Stimulated activated CD4-positive, alpha-beta T cell treated with anti-CD3 and anti-CD28 coated beads, Interleukin-2, amount 100 ng/mL, for 24 hours (primary cell): ENCODE measurements at places on chromosomes 3 and 15.

DNA sequence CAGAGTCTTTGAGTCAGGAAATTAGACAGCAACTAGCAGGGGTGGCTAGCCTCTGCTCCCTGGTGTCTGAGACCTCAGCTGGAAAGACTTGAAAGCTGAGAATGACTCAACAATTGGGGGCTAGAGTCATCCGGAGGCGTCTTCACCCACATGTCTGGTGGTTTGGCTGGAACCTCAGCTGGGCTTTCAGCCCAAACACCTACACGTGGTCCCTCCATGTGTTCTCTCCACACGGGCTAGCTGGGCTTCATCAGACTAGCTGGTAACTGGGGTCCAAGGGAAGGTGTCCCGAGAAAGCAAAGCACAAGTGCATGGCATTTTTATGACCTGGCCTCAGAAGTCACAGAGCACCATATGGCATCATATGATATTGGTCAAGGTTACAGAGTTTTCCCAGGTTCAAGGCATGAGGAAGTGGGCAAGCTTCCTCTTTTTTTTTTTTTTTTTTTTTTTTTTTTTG is 19.9 kb upstream of the ABHD2 start:
- DNase-seq, result peak; percentile 63

- DNase-seq, result no peak
These were observed 64.4 kb downstream of the UACA start for GRCh38 chr15:70698836-70699390.

DNA sequence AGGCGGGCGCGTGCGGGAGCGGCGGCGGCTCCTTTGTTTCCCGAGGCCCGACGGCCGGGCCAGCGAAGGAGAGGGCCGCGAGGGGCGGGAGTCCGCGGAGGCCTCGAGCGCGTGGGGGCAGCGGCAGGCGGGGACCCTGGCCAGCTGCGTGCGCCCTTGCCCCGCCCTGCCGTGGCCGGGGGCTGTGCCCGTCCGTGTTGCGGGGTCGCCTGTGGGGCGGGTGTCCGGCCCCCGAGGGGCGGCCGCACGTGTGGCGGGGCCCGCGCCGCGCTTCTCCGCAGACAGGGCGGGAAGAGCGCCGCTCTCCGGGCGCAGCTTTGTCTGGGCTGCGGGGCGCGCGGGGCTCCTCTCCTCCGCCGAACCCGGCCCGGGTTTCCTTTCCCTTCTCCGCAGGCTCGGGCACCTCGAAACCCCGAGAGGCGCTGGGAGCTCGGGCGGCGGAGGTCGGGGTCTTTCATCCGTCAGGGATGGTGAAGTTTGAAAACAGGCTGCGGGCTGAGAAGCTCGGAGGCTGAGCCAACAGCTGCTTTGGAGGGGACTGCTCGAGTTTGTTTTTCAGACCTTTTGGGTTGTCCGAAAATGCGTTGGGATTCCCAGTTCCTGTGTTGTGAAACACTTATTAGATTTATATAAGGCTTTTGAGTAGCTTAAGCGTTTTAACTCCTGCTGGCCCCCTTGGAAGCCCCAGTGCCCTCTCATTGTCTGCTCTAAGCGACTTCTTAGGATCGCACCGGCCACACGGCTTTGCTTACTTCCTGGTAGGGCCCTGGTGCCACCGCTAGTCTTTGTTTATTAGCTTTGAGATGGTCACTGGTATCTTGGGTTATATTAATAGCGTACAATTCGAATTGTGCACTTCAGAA is 817 bp downstream of the USP3 start:
- peak; percentile 54 for DNase-seq

DNA sequence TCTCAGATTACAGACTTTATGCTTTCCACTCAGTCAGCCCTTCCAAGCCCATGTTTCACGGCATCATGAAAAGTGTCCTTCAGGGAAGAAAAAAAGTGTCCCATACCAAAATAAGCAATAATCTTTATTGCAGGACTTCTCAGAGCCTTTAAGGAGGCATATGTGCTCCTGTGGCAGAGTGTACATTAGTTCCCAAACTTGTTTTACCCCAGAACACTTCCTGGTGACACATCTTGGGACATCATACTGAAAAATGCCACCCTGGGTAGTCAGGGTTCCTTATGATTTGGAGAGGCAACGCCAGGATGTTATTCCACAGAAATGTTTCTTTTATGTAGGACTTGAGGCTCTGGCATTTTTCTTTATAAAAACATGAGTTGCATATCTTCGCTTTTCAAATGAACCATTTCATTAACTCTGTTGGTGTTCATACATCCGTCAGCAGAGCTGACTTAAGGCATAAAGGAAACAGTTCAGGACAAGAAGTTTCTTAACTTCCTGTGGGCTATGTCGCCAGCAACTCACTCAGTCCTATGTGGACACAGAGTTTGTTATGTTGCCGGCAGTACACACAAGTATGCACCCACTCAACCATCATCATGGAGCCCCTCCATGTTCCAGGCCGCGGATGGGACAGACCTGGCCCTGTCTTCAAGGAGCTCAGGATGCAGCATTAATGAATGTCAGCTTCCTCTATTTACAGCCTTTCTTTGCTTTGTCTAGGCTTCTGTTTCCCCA is 63.8 kb downstream of the CASR start:
- no peak for DNase-seq

DNA sequence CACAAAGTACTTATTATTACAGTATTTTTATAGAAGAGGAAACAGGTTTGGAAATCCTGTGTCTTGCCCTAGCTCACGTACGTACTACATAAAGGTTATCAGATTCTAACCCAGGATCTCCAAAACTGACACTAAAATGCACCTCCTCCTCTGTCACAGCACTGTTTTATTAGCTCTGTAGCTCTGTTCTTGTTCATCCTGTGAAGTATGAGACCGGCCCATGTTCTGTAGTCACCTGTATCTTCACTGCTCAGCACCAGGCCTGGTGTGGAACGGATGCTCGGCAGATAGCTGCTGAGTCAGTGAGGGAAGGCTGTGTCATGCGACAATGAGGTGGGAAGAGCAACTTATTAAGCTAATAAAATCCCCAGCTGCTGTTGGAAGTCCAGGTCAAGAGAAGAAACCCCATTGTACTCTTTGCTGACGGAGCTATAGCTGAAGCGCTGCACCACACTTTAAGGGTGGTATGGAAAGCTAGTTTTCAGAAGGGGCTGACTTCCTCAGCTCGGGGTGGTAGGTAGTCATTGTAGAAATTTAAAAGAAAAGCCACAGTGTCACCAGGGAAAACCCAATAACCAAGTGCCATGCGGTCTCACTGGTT is 22.8 kb downstream of the BCL2A1 start:
- no peak for DNase-seq

DNA sequence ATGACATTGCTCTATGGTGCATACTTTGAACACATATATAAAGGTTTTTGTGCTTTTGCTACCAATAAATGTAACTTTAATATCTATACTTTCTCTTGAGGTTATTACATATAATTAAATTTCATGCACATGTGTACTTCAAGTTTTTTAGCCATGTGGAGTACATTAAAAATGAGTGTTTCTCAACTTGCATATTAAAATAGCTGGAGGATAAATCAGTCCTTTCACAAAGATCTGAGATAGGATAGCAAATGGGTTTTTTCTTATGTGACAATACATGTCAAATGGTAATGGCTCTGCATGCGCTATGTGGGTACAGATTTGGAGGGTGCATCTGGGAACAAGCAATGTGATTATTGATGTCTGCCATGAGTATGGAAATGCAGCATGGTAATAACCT is 48.7 kb upstream of the COL6A6 start:
- no peak for DNase-seq

DNA sequence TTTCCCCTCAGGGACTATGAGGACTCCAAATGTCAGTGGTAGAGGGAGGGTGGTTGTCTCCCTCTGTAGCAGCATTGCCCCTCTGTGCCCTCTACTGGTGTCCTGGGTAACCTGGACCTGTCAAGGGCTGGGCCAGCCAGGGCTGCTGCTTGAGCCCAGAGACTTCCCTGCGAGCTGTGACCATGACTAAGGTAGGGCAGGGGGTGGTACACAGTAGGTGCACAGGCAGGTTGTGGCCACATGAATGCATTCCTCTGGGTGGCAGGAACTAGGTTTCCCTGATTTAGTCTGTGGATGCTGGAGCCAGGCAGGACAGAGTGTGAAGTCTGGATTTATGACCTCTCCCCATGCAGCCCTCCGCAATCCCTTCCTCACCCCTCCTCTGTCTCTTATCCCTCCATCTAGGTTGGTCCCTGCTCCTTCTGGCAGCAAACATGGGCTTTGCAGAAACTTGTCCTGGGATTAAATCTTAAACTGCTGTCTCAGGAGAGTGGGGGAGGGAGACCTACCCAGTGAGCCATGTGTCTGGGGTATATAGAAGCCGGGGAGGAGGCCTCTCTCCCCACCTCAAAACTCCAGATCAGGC is 8.7 kb upstream of the SEMA3F start:
- no peak for DNase-seq

DNA sequence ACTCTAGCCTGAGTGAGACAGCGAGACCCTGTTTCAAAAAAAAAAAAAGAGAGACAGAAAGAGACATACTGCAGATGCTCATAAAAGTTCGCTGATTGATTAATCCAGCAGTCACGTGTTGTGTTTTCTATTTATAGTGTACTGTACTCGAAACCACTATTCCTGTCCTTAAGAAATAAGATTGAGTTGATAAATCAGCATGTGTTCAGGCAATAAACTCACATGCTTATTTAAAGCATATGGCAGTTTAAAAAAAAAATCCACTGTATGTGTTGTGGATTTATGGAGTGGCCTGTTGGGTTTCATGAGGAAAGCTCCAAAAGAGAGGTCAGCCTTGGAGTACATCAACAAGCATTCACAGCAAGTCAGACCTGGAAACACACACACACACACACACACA is 17.7 kb downstream of the RPL22L1 start:
- no peak for DNase-seq

DNA sequence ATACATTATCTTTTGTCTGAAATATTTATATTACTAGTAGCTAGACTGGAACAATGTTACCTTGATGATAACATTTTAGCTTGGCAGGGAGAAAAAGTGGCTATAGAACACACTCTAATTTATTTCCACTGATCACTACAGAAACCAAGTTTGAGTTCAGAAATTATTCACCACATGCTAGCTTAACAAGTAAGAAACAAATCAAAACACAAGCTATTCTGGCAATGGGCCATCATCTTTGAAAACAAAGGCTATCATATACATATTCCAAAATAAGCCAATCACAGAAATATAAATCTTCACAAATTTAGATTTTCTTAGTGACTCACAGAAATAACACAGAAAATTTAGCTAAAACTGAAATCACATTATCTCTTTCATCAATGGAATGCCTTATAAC is 17.1 kb downstream of the AQR start:
- DNase-seq, result no peak

GRCh38 chr15:36818260-36818659 is 238.8 kb downstream of the CDIN1 start:
- no peak for DNase-seq

DNA sequence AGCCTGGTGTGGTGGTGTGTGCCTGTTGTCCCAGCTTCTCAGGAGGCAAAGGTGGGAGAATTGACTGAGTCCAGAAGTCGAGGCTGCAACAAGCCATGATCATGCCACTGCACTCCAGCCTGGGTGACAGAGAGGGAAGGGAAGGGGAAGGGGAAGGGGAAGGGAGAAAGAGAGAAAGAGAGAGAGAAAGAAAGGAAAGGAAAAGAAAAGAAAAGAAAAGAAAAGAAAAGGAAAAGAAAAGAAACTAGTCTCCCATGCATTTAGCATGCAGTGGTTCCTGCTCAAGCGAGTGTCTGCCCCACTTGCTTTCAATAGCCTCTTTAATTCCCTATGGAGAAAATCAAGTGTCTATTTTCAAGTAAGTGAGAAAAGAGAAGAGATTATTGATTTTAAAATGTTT is 20.6 kb upstream of the CAPN7 start:
- no peak for DNase-seq

DNA sequence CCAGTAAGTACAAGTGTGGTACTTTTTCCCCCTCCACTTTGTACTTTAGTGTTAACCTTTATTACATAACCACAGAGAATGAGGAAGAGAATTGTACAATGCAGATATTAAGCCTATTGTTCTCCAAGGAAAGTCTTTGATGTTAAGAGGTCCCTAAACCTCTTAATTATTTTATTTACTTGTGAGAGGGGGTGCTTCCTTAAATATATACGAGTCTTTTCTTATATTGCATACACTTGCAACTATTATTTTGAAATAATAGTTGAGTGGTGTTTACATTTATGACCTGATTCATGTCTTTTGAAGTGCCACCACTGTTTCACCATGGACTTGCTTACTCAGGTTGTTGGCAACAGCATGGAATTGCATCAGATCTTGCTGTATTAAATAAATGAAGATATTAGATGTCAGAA is 10.1 kb downstream of the USP3 start:
- DNase-seq, result no peak

DNA sequence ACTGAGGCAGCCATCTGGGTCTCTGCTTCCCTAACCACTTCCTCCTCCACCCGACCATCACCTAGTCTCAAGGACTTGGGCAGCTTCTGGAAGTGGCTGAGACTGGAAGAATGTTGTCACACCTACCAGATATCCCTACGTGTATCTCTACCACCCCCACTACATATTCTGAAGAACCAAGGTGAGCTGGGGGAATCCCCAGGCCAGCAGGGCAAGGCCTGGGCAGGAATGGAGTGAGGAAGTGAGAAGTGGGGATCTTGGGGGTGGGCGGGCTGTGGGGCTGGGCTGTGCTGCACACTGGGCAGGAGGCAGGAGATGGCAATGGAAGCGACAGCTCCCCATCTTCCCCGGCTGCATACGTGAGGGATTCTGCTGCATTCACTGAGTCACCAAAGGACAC is 17.5 kb upstream of the ALDH1A3 start:
- no peak for DNase-seq

- no peak for DNase-seq
These were observed 27.9 kb upstream of the SLC6A6 start for GRCh38 chr3:14374444-14374883.

- DNase-seq, result peak; percentile 82
These were observed 383.1 kb upstream of the TPRG1 start for GRCh38 chr3:188788621-188789081.

- DNase-seq, result no peak
These were observed 453.9 kb upstream of the PROK2 start for GRCh38 chr3:72238801-72239200.

DNA sequence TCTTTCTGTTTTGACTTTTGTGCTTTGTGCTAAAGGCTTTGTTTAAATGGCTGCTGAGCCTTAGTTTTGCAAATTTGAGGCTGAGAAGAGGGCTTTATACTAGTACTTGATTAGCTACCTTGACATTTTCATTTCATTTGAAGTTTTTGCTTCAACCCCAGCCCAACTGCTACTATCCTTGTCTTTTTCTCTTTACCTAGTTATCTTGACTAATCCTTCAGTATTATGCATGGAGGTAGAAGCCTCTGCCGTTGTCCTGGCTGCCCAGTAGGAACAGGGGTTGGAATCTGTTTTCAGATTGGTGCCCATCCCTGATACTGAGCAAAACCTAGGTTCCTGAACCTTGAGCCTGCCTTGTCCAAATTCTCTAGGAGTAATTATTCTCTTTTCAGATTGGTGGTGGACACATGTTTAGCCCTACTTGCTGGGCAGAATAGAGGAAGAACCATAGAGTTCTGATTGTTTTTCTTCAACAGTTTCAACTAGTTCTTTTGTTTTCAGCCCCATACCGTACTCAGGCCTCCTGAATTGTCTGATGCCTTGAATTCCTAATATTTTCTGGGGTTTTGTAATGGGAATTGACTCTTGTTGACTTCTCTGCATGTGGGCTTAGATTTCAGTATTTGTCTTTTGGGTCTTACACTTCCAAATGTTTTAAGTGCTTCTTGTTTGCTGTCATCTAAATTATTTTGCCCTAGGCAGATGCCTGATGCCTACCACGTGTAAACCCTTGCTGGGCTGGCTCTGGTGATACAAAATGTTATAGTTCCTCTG is 143.2 kb downstream of the DOCK3 start:
- DNase-seq, result no peak

- DNase-seq, result no peak
These were observed 24.3 kb upstream of the GPR171 start for GRCh38 chr3:151227266-151227806.

GRCh38 chr15:38683382-38684242 is 119.0 kb upstream of the RASGRP1 start:
- DNase-seq, result peak; percentile 74
